ENCODE measurements at places on chromosomes 7 and 10.

- no peak for DNase-seq
Measured at GRCh38 chr10:43960477-43960876, 311.8 kb upstream of the ZNF32 start.

DNA sequence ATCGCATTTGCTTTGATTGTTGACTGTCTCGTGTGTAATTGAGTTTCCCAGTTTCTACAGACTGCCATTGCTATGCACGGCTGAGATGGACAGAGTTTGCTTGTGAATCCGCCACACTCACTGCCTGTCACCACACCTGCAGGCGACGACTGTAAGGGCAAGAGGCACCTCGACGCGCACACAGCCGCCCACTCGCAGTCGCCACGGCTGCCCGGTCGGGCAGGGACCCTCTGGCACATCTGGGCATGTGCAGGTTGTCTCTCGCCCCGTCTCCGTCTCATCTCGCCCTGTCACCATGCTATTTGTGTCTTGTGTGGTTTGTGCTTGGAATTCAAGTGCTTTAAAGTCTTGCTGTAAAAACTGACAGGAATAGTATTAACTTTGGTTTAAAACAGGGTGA, 17.5 kb downstream of the SUN1 start:
- DNase-seq: no peak

- no peak for DNase-seq
Measured at GRCh38 chr10:44044549-44044948, 340.3 kb downstream of the CXCL12 start.

DNA sequence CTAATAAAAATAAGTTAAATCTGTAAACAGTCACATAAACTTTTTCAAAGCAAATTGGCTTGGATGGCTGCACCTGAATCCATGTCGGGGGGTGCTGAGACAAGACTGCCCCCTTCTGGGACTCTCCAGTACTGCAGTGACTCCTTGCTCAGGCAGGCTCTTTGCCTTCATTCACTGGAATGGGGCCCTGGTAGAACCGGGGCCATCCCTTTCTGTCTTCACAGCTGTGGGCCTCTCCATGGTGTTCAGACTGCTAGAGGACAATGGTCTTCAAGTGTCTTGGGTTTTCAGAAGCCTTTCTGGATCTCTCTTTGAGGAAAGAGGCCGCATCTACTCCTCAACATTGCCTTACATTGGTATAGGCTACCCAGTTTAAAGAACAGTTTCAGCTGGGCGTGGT, 16.1 kb upstream of the IMPDH1 start:
- peak; percentile 32 for DNase-seq

- DNase-seq: no peak
Measured at GRCh38 chr10:44983066-44983894, 4.7 kb upstream of the DEPP1 start.

All from HCEC 1CT (cell line).